ENCODE measurements at places on chromosomes 16 and 17.

DNA sequence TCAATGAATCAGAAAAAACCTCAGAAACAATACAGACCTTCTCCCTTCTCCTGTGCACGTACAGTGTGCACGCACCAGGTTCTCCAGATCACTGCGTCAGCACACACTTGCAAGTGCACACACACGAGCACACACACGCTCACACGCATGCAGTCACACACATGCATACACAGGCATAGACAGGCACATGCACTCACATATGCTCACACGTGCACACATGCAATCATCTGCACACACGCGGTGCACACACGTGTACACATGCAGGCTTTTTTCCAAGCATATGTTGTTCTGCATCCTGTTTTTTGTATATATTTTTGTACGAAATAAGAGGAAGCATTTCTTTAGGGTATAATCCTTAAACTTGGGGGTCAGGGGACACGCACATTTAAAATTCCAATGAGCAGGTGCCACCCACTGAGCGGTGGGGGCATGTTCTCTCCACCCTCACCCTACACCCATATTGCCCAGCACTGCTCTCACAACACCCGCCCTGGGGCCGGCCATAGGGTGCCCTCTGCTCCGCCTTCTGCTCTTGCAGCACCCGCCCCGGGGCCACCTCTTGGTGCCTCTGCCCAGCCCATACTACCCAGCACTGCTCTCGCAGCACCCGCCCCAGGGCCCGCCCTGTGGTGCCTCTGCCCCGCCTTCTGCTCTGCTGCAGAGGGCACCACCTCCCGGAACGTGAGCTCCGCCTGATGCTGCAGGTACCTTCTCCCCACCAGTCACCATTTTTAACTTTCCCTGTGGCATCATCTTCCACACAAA, 20.9 kb downstream of the KLHDC4 start:
- no peak for DNase-seq

DNA sequence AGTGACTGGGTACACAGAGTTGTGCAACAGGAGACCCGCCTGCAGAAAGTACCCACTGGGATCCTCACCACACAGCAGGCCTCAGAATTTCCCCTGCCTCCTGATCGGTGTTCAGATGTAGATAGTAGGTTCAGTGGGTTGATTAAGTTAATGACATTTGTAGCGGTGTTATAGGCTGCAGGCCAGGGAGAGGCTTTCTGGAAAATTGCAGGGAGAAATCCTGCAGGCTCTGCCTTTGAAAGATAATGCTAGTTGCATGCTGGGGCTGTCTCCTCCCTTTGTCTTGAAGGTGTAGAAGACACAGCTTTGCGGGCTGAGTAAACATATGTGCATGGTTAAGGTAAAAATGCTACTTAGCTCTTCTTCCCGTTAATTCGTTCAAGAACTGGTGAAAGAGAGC, 406.3 kb upstream of the RBFOX1 start:
- no peak for DNase-seq

- no peak for DNase-seq
Observed at GRCh38 chr17:12672947-12673346, 7.3 kb downstream of the MYOCD start.

DNA sequence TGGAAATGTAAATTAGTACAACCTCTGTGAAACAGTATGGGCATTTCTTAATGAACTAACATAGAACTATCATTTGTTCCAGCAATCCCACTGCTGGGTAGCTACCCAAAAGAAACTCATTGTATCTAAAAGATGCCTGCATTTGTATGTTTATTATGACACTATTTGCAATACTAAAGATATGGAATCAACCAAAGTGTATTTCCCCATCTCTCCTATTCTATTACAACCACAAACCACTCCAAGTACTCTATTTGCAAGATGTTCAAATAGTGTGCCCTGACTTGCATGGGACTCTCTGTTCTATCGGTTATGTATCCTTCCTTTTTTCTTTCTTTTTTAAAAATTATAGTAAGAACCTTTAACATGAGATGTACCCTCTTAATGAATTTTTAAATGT, 845.2 kb downstream of the CDH11 start:
- DNase-seq, result no peak

- no peak for DNase-seq
Observed at GRCh38 chr17:30942308-30943079, 20.7 kb downstream of the ADAP2 start.

DNA sequence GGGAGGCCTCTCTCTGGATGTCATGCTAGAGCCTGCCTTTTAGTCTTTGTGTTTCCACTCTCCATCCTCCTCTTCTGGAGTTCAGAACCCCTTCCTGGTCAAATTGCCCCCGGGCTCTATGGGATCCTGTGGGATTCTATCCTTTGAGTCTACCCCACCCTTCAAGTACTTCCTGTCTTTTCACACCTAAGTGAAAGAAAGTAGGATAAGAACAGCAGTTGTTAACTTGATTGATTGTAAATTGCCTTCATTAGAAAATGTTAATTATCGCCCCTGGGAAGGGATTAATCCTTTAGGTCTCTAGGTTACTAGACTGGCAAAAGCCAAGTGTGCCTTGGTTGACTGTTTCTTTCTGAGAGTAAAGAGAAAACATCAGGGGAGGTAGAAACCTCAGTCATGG, 30.1 kb downstream of the PRKCB start:
- DNase-seq, result no peak

DNA sequence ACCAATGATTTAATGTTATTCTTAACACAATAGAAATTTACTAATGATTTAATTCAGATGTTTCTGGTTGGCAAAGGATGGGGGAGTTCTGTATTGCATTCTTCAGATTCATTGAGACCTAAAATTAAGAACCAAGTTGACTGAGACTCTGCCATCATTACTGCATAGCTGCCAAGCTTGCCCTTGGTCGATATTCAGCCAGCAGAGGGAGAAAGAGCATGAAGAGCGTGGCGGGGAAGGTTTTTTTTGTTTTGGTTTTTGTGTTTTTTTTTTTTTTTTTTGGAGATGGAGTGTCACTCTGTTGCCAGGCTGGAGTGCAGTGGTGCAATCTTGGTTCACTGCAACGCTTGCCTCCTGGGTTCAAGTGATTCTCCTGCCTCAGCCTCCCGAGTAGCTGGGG, 659.4 kb upstream of the EEF2KMT start:
- no peak for DNase-seq

DNA sequence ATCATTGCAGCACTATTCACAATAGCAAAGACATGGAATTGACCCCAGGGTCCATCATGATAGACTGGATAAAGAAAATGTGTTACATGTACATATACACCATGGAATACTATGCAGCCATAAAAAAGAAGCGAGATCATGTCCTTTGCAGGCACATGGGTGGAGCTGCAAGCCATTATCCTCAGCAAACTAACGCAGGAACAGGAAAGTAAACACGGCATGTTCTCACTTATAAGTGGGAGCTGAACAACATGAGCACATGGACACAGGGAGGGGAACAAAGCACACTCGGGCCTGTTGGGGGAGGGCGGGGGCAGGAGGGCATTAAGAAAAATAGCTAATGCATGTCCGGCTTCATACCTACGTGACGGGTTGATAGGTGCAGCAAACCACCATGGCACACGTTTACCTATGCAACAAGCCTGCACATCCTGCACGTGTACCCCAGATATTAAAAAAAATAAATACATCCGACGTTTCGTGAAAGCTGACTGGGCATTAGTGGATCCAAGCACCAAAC, 28.9 kb downstream of the ZNF778 start:
- DNase-seq, result no peak

DNA sequence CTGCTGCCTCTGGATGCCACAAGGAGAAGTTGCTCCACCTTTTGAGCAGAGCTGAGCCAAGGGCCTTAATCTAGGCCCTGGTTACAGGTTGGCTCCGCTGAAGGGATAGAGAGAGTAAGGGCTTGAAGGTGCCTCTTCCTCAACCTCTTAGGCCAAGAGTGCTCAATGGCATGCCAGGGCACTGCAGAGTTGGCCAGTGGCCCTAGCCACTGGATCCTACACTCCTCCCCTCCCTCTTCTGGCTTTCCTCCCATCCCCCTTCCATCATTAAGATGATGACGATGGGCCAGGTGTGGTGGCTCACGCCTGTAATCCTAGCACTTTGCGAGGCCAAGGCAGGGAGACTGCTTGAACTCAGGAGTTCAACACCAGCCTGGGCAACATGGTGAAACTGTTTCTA, 50.5 kb downstream of the MYO18A start:
- DNase-seq, result no peak

DNA sequence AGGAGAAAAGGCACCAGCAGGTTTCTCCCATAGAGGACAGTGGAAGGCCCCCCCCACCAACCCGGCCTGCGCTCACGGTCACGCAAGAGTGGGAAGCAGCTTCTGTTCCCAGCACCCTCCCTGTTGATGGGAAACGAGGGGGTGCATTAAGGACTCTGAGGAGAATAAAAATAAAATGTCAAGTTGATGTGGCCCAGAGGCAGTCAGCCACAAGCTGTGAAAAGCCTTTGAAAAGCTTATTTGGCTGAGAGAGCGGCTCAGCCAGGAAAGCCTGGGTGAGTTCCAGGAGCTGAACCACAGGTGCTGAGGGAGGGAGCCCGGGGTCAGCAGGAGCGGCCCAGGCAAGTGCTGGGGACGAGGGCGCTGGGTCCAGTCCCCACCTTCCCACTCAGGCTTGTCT, 26.9 kb upstream of the SPATA32 start:
- no peak for DNase-seq

GRCh38 chr16:71778780-71779179, 29.9 kb downstream of the AP1G1 start:
- no peak for DNase-seq

DNA sequence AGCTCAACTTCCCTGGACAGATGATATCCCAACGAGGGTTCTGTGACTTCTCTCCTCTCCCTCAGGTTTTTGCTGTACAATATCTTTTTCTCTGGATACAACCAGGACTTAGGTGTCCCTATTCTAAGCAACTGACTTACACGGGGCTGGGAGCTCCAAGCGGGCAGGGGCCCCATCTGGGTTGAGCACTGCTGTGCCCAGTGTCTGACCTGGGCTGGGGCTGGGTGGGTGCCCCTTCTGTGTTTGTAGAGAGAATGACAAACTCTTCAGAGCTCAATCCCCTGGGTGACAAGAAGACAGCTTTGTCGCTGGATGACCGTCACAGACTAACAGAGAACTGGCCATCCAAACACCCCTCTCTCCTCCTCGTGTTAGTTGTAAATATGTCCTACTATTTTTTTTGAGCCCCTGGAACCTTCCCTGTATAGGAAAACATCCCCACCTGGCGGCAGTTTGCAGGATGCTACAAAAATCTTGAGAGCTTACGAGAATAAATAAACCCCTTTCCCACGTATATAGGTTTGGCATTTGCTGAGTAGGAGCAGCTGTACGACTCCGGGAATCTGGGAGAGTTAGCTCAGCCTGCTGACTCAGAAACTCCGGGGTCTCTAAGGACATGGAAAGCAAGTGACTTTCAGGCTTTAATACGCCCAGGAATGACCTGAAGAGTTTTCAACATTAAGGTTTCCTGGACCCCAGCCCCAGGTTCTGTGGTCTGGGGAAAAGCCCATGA, 23.7 kb upstream of the RCVRN start:
- DNase-seq, result no peak

GRCh38 chr16:50103764-50104163, 38.0 kb downstream of the HEATR3 start:
- no peak for DNase-seq

DNA sequence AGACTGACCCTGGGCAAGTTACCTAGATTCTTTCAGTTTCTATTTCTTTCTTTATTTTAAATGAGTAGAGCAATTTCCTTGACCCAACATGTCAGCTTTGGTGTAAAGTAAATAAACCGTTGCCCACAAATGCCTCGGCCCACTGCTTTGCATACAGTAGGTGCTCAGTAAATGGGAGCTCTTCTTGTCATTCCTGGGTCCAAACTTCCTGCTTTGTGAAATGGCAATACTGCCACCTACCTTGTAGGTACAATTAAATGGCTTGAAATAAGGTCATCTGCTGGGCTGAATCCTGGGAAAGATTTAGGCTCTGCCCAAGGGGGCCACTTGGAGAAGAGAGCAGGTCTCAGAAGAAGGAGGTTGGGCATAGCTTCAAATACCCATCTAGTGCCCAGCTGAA, 253.0 kb downstream of the HS3ST3B1 start:
- DNase-seq, result no peak

GRCh38 chr17:12021623-12022140, 1.0 kb downstream of the MAP2K4 start:
- no peak for DNase-seq

DNA sequence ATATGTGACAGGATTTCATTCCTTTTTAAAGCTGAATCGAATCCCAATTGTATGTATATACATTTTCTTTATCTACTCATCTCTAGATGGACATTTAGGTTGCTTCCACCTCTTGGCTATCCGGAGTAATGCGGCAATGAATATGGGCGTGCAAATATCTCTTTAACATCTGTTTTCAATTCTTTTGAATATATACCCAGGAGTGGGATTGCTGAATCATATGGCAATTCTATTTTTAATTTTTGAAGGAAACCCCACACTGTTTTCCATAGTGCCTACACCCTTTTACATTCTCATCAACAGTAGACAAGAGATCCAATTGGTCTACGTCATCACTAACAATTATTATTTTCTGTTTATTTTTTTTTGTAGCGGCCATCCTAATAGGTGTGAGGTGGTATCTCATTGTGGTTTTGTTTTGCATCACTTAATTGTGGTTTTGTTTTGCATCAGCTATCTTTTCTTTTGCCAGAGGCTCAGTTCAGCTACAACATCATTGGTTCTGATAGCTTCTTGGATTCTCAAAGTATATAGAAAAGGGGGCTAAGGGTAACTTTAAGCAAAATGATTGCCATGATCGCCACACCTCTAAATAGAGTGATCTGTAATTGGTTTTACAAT, 25.6 kb upstream of the MAP2K6 start:
- DNase-seq, result no peak

DNA sequence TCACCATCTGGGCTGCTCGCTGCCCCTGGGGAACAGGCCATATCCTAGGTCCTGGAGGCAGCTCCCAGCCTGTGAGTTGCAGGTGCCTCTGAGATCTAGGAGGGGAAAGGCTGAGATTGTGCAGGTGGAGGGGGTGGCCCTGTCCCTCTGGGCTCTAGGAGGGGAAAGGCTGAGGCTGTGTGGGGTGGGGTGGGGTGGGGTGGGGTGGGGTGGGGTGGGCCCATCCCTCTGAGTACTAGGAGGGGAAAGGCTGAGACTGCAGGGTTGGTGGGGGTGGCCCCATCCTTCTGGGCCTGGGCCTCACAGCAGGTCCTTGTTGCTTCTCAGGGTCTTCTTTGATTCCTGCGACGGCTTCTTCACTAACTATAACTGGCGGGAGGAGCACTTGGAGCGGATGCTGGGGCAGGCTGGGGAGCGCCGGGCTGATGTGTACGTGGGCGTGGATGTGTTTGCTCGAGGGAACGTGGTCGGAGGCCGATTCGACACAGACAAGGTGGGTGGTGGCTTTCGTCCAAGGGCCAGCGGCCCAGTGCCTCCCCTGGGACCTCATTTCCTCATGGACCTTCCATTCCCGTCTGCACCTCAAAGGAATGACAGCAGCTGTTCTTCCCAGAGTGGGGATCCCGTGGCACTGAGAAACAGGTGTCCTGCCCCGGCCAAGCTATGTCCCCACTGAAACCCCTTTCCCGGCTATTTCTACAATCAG, 7.1 kb downstream of the ENGASE start:
- no peak for DNase-seq

Measured in stimulated activated CD8-positive, alpha-beta memory T cell treated with anti-CD3 and anti-CD28 coated beads, Interleukin-15, amount 100 ng/mL, for 48 hours (primary cell).